Posterior vena cava (tissue), 2 donors: ENCODE measurements at places on chromosomes 11 and 22. TPM values are rescaled to one million over a fixed set of nuclear protein-coding genes. Genes with fewer than 3 reads are reported as not detected.

The SCUBE1 gene
- total RNA-seq: 1.1 TPM

The FGF4 gene
- not detected for total RNA-seq

The TRIM51 gene
- total RNA-seq: not detected

The RABL2B gene
- total RNA-seq: 15.9 TPM

The PLEKHB1 gene
- total RNA-seq: 2.8 TPM

The FIBIN gene
- total RNA-seq: 32.8 TPM

The OR8D4 gene
- total RNA-seq: not detected

The OR51B2 gene
- not detected for total RNA-seq

The MOV10L1 gene
- total RNA-seq: 0.56 TPM

The SHISAL1 gene
- 12.7 TPM for total RNA-seq

The B4GALNT4 gene
- 1.8 TPM for total RNA-seq

The APOL5 gene
- total RNA-seq: not detected

The TECTA gene
- 0.83 TPM for total RNA-seq

The KRTAP5-2 gene
- not detected for total RNA-seq

The VPREB1 gene
- total RNA-seq: not detected

The OTOG gene
- not detected for total RNA-seq

The UPK3A gene
- not detected for total RNA-seq

The UNC93B1 gene
- total RNA-seq: 28.5 TPM

The MDK gene
- 16.6 TPM for total RNA-seq

The CWF19L2 gene
- total RNA-seq: 14.7 TPM

The TMEM191C gene
- total RNA-seq: 0.81 TPM

The CCDC34 gene
- total RNA-seq: 1.6 TPM

The RAC2 gene
- 17.5 TPM for total RNA-seq

The MPEG1 gene
- 20.4 TPM for total RNA-seq

The ZNF70 gene
- total RNA-seq: 6.2 TPM

The C22orf15 gene
- not detected for total RNA-seq

The CD6 gene
- 0.93 TPM for total RNA-seq

The DCDC1 gene
- total RNA-seq: 0.14 TPM

The NECTIN1 gene
- total RNA-seq: 10.6 TPM

The RASL10A gene
- 0.71 TPM for total RNA-seq

The CCDC116 gene
- total RNA-seq: 0.23 TPM

The E2F8 gene
- not detected for total RNA-seq

The PDE2A gene
- 38.8 TPM for total RNA-seq

The ZNF74 gene
- total RNA-seq: 6.9 TPM

The MS4A7 gene
- 52.5 TPM for total RNA-seq

The LARGE1 gene
- 94.4 TPM for total RNA-seq

The CD3G gene
- total RNA-seq: 0.57 TPM

The SLC17A6 gene
- total RNA-seq: not detected

The DAGLA gene
- total RNA-seq: 1.8 TPM

The RTN4R gene
- 0.19 TPM for total RNA-seq

The C11orf16 gene
- total RNA-seq: not detected

The SLC25A18 gene
- 0.76 TPM for total RNA-seq

The BRSK2 gene
- total RNA-seq: 1.0 TPM

The PDGFD gene
- 62.0 TPM for total RNA-seq

The XKR3 gene
- total RNA-seq: not detected

The OR5T1 gene
- total RNA-seq: not detected

The MMP12 gene
- total RNA-seq: not detected

The MFRP gene
- not detected for total RNA-seq

The CDHR5 gene
- 0.10 TPM for total RNA-seq

The LRRC51 gene
- total RNA-seq: 6.0 TPM

The ADAMTS8 gene
- 3.4 TPM for total RNA-seq

The MYO18B gene
- 0.23 TPM for total RNA-seq
